ENCODE measurements at places on chromosomes 1 and 21.

- no peak for DNase-seq
Measured at GRCh38 chr1:117568999-117569398, 36.8 kb upstream of the TENT5C start.

GRCh38 chr1:68706639-68707317, 209.9 kb upstream of the DEPDC1 start:
- no peak for DNase-seq

GRCh38 chr1:10575616-10576015, 100.9 kb downstream of the PEX14 start:
- peak; percentile 77 for DNase-seq

DNA sequence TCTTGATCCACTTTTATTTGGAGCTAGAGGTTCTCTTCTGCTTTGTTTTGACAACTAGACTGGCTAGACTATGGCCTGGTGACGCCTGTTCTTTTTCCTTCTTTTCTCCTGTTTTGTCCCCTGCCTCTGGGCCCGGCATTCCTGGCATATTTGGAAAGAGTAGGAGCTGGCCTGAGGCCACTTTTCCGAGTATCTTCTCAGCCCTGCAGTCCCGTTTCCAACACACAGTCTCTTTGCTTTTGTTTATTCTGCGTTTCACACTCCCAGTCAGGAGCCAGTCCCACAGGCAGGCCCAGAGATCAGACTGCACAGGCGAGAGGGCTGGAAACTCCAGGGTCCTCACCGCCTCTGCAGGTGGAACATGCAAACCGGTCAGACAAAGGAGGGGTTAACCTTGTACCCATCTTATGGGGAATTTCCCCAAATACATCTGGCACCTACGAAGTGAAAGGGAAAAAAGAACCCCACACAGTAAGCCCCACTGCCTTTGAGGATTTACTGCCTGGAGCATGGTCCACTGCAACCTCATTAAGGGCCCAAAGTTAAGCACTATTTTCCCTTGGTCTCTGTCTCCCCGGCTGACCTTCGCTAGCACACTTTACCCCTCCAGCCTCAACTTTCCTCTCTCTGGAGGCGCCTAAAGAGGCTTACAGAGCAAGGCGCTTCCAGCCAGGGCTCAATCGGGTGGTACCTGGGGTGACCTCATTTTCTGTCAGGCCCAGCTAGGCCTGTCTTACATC, 141.1 kb downstream of the TOMM20 start:
- peak; percentile 98 for DNase-seq

DNA sequence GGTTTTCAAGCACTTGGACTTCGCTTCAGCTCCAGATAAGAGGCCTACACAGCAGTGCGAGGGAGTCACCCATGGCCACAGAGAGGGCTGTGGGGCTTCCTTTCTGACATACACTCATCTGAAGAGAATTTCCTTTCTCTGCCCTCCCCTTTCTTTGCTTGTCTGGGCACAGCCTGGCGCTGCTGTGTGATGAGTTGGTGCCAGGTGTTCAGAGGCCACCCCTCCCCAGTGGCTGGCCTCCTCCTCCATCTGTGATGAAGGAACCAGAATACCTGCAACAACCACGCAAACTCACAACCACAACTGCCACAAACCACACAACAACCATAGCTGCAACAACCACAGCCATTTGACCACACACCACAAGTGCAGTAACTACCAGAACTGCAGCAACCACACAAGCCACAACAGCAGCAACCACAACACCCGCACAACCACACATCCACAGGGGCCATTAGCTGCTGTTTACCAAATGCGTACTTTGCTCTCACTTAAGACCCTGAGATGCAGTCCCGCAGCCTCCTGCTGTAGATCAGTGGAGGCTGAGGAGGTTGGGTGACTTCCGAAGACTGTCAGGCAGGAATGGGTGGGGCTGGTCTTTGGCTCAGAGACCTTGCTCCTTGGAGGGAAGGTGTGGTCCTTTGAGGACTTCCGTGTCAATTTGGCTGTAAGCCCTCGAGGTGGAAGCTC, 71.1 kb downstream of the IER5 start:
- DNase-seq: peak; percentile 78

GRCh38 chr1:152021569-152021968, 15.2 kb downstream of the S100A11 start:
- DNase-seq: no peak

GRCh38 chr1:3771108-3772026, 1.2 kb upstream of the SMIM1 start:
- DNase-seq: no peak

- peak; percentile 24 for DNase-seq
Measured at GRCh38 chr1:43651188-43651587, 1.2 kb downstream of the KDM4A start.

DNA sequence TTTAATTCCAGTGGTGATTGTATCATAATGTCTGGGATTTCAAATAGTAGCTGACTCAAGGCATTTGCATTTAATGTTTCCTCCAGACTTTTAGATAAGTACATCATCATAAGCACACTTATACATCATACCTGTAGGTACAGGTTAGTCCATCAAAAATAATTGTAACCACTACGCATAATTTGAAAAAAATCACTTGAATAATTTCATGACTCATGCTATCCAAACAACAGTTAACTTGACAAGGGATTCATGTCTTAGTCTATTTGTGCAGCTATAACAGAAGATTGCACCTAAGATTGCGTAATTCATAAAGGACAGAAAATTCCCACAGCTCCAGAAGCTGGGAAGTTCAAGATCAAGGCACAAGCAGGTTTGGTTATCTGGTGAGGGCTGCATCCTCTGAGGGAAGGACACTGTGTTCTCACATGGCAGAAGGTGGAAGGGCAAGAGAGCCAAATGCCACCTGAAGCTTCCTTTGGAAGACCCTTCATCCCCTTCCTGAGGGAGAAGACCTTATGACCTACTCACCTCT, 801.7 kb upstream of the BRINP3 start:
- no peak for DNase-seq

Data from endothelial cell of umbilical vein (primary cell).